Activated naive CD4-positive, alpha-beta T cell treated with anti-CD3 and anti-CD28 coated beads, Interleukin-2, amount 50 U/mL, for 16 hours (primary cell): ENCODE measurements at places on chromosomes 16 and 17.
A peak's percentile ranks its signal among the peaks of the same experiment; 100 is the strongest.

DNA sequence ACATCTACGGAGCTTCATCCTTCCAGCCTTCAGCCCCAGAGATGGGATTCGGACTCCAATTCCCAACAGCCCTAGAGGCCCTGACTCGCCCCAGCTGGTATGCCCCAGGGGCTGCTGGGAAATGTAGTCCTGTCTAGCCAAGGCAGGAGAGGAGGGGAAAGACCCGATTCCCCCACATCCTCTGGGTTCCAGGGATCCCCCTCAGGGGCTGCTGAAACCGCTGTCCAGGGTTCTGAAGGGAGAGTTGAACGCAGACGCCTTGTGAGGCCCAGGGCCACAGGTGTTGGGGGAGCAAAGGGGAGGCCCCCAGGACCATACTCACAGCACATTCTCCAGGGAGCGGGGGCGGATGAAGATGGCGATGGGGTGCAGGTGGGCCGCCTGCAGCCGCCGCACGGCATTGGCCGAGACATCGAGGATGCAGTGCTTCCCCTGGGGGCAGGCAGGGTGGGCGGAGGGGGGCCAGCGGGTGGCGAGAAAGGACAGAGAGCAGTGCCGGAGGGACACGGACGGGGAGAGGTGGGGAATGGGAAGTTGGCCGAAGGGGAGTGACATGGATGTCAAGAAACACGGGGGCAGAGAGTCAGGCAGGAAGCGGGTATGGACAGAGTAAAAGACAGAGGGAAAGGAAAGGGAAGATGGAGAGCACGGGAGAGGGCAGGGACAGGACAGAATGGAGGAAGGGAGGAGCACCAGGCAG, 12.6 kb upstream of the ASGR1 start:
- peak; percentile 25 for DNase-seq

GRCh38 chr16:75103994-75104393, 12.6 kb downstream of the LDHD start:
- no peak for DNase-seq

DNA sequence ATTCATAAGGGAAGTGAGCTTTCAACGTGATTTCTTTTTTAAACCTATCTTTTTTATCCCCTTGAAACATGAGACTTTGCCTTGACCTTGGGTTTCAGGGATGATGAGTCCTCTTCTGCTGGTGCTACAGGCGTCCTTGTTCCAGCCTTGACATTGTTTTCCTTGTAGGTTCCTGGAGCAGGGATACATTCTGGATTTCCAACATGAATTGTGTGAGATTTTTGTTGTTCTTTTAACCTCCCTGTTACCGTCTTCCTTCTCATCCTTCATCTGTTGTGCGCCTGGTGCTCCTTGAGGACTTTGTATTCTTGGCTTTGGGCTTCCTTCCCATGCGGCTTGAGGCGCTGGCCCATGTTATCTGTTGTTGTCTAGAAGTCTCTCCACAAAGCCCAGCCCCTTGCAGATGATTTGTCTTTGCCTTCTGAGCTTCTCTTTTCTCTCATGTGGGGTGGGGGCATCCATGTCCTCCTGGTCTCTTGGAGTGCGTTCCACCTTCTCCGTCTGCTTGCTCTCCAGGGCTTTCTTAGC, 283.6 kb downstream of the SNX29 start:
- no peak for DNase-seq

- peak; percentile 41 for DNase-seq
These were observed 18.5 kb upstream of the NTN1 start for GRCh38 chr17:9002606-9003354.

DNA sequence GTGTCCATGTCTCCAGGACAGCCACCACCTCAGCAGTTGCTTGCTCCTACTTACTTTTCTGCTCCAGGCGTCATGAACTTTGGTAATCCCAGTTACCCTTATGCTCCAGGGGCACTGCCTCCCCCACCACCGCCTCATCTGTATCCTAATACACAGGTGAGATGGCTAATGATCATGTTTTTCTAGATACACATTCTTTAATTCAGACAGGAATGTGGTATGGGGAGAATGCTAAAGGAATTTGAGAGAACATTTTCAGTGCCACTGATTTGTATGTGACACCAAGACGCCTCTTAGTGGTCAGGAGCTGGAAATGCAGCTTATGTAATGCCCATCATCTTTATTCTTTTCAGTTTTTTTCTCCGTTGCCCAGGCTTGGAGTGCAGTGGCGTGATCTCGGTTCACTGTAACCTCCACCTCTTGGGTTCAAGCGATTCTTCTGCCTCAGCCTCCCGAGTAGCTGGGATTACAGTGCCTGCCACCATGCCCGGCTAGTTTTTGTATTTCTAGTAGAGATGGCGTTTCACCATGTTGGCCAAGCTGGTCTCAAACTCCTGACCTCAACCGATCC, 8.9 kb upstream of the RAPGEFL1 start:
- DNase-seq = peak; percentile 26

DNA sequence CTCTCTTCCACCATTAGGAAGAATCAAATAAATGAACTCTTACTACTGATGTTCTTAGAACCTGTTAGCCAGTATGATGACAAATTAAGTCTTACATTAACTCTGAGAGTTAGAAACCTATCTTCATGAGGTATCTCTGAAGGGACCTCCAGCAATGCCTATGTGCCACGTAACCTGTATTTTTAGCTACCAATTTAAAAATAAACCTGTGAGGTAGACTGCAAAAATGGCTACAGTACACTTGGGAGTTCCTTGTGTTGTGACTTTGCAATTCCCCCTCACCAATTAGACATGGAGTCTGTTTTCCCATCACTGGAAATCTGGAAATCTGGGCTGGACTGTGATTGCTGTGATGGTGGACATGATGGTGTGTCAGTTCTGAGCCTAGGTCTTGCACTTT, 143.7 kb upstream of the MPHOSPH6 start:
- DNase-seq = no peak

- DNase-seq = no peak
These were observed 12.6 kb downstream of the OSBPL7 start for GRCh38 chr17:47808830-47809480.

DNA sequence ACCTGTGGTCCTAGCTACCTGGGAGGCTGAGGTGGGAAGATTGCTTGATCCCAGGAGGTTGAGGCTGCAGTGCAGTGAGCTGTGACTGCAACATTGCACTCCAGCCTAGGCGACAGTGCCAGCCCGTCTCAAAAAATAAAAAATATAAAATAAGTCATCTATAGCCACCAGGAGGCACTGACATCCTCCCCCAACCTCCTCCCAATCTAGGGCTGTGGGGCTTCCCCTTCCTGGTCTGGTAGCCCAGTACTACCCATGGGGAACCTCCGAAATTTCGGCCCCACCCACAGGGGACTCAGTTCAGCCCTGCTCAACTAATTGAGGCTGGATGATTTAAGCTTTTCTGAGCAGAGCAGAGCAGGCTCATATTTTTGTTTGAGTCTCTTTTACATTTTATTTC, 3.2 kb downstream of the ZSCAN10 start:
- peak; percentile 46 for DNase-seq

- no peak for DNase-seq
These were observed 17.6 kb downstream of the CDK5R1 start for GRCh38 chr17:32504166-32504990.
